Stimulated activated CD4-positive, alpha-beta T cell treated with anti-CD3 and anti-CD28 coated beads, Interleukin-2, amount 100 ng/mL, for 48 hours (primary cell): ENCODE measurements at places on chromosomes 2 and 18.
A peak's percentile ranks its signal among the peaks of the same experiment; 100 is the strongest.

DNA sequence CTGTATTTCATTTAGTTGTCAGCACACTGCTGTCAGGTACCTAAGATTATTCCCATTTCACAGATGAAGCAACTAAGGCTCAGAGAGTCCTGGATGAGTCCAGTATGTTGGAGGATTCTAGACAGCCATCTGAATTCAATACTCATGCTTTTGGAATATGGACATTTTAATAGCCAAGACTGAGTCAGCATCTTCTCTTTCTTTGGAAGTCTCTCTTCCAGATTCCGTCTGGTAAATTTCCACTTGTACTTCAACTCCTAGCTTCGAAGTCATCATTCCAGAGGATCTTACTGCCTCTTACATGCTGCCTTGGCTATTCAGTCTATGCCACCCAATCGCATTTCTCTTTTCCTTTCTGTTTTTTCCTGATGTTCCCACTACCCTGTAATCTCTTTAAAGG is 40.6 kb downstream of the INSIG2 start:
- DNase-seq = no peak

DNA sequence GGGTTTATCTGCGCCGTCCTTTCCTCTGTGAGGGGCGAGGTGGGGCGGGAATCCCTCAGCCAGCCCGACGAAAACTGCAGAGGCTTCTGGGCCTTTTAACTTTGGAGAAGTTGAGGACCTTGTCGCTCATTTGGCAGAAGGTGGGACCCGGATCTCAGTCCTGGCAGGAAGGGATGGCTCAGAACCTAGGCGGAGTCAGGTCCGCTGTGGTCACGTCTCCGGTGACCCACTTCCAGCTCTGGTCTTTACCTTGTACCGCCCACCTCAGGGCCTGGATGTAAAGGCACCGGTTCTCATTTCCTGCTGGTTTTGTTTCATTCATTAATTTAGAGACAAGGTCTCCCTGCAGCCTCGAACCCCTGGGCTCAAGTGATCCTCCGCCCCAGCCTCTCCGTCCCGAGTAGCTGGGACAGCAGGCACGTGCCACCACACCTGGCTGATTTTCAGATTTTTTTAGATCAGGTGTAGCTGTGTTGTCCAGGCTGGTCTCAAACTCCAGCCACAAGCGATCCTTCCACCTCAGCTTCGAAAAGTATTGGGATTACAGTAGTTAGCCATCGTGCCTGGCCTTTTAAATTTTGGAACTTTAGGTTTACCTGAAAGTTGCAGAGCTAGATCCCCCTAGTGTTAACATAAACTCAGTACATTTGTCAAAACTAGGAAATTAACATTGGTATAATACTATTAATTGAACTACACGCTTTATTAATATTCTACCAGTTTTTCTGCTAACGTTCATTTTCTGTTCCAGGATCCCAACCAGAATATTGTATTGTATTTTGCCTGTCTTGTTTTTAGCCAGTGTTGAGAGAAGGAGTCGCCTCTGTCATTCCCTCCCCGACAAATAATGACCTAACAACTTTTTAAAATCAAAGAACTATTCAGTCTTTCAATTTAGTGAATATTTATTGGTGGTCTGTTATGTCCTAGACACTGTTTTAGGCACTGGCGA is 852 bp downstream of the POLI start:
- peak; percentile 45 for DNase-seq

DNA sequence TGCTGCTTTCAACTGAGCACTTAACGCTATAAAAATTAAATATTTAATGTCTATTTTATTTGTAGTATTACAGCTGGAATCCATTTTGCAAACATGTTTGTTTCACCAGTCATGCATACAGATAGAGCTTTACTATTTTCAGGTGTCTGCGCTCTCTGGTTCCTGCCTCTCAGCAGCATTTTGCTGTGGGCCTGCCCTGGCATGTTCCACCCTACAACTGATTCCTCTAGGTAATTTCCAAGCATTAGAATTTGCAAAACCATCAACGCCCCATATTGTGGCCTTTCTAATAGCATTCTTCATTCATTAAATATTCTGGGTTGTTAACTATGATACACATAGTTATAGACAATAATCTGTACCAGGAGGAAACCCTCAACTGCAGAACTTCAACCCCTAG is 266.4 kb upstream of the DLGAP1 start:
- no peak for DNase-seq

GRCh38 chr18:13633700-13634099 is 92.7 kb downstream of the FAM210A start:
- DNase-seq = no peak

DNA sequence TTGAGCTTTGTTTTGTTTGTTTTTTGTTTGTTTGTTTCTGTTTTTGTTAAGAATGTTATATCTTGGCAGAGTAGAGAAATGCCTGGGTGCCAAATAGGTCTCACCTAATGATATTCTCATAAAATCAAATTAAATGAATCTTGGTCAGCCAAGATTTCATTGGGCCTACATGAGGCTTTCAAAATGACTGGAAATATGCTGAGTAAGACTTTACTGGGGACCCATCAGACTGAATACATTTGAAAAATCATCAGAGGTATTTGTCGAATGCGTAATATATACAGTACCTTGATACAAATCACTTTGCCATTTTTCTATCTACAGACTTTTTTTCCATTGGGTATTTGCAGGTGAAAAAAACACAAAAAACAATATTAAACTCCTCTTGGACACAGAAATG is 480.8 kb downstream of the CDH2 start:
- no peak for DNase-seq

- no peak for DNase-seq
Observed at GRCh38 chr2:217168496-217168895, 308.6 kb upstream of the TNP1 start.

DNA sequence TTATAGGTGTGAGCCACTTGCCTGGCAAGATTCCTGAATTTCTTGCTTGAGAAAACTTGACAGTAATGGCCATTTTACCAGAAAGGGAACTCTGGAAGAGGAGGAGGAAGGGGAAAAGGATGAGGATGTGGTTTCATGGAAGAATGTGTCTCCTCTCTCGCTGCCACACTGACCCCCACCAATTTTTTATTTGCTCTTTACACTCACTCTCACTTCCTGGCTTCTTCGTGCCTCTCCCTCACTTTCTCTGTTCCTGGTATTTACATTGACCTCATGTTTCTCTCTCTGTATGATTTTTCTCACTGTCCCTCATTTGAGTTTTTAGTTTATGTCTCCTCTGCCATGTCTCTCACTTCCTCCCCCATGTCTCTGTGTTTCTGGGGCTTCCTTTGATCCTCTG is 134.5 kb upstream of the CAB39 start:
- DNase-seq = no peak

GRCh38 chr2:127064642-127065250 is 42.2 kb downstream of the BIN1 start:
- DNase-seq = peak; percentile 71

DNA sequence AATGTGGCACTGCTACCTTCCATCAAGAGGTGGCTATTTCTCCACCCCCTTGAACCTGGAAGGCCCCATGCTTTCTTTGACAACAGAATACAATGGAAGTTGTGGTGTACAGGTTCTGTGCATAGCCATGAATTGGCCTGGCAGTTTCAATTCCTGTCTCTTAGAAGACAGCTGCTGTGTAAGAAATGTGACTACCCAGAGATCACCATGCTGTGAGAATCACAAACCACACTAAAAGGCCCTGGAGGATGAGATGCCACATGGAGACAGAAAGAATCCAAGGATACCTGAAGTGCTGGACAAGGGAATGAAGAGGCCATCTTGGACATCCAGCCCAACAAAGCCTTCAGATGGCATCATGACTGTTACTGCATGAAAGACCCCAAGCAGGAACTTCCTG is 47.7 kb upstream of the EHBP1 start:
- no peak for DNase-seq

DNA sequence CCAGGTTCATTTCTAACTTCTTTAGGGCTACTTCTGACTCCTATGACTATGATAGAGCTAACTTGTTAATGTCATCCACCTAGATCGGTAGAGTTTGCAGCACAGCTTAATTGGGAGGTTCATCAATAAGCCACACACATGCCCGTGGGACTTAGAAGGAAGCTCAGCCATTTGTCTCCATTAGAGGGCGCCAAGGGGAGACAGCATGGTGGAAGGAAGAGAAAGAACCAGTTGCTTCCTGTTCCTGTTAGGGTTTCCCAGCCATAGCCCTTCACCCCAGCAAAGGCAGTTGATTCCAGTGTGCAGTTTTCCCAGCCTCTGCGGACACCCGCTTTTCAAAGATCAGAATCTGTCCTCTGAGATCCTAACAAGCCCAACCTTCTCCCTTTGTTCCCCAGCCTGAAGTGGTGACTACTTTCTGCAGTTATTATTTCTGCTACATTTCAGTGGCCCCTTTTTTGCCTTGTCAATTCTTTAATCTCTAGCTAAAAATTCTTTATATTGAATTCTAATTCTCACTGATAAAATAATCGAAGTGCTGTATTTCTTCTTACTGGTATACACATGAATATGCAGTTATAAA is 30.3 kb downstream of the MAIP1 start:
- DNase-seq = peak; percentile 48

DNA sequence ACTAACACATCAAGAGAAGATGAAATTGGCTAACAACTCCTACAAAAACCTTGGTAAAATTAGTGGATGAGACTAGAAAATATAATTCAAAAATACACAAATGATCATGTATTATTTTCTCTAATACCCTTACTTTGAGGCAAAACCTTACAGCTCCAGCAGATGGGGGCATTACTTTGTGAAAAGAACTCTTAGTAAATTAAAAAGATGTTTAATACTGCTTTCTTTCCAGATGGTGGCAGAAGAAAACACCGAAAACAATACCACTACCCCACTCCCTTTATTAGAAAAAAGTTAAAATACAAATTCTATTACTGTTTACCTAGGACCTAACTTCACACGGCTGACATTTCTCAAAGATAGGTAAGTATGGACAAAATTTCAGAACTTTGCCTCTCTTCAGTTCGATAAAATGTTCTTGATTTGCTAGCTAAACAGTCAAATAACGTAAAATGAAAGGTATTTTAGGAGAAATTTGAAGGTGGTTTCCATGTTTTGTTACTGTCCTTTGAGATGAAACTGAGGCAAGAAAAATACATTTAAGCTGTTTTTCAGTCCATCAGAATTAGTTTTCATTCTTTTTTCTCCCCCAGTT is 30.6 kb downstream of the ORC4 start:
- DNase-seq = no peak

- DNase-seq = no peak
Observed at GRCh38 chr2:71340176-71340575, 8.6 kb downstream of the ZNF638 start.

DNA sequence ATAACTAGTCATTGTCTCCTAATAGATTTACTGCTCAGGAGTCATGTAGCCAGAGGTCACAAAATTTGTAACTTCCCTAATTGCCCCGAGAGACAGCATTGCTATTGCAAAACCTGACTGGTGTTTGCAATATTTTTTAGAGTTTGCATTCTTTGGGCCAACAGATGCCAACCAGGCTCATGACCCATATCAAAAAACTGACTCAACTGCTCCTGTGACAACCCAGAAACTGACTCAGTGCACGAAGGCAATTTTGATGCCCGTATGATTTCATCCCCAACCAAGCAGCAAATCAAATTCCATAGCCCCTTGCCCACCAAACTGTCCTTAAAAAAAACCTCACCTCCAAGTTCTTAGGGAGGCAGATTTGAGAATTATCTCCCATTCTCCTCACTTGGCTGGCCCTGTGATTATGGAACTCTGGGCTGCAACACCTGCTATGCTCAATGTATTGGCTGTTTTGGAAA is 951.3 kb downstream of the TSN start:
- DNase-seq = no peak

DNA sequence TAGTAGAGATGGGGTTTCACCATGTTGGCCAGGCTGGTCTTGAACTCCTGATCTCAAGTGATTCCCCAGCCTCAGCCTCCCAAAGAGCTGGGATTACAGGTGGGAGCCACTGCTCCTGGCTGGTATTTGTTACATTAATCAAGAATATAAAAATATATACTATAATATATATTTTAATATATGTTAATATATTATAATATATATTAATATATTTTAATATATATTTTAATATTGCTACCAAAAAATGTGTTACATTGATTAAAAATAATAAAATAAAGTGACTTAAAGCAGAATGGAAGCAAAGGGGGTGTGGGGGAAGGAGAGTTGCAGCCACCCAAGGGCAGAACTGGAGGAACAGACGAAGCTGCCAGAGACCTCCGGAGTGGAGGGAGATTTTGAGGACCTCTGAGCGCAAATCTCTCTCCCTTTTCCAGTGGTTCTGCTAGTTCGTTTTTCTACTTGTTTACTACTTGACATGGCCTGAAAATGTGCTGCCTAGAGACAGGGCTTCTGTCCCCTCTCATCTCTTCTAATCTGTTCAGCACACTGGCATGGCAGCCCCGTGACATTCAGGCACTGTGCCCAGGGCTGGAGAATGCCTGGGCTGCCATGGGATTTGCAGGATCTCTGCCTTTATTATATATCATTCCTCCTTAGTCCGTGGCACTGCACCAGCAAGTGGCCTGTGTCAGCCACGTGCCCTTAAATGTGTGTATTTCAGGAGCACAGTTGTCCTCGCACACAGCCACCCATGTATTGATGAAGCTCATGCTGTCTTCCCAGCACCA is 47.9 kb upstream of the RAB12 start:
- DNase-seq = no peak

GRCh38 chr2:12369566-12369965 is 347.2 kb upstream of the TRIB2 start:
- no peak for DNase-seq

DNA sequence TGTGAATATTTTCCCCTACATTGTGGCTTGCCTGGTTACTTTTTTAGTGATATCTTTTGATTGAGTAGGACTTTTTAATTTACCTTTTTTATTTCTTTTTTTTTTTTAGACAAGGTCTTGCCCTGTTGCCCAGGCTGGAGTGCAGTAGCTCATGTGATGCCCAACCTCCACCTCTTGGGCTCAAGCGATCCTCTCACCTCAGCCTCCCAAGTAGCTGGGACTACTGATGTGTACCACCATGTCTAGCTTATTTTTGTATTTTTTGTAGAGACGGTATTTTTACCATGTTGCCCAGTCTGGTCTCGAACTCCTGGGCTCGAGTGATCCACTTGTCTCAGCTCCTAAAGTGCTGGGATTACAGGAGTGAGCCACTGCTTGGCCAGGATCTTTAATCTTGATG is 25.3 kb downstream of the EML4 start:
- no peak for DNase-seq

DNA sequence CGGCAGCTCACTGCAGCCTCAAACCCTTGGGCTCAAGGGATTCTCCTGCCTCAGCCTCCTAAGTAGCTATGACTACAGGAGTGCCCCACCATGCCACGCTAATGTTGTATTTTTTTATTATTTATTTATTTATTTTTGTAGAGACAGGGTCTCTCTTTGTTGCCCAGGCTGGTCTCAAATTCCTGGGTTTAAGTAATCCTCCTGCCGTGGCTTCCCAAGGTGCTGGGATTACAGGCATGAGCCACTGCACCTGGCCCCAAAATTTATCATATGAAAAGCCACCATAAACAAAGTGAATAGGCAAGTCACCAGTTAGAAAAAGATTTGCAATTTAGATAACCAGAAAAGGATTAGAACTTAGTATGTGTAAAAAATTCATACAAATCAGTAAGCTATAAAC is 138.6 kb upstream of the NCK2 start:
- no peak for DNase-seq
